ENCODE measurements at places on chromosomes 12 and 14. TPM values are rescaled to one million over a fixed set of nuclear protein-coding genes. Genes with fewer than 3 reads are reported as not detected.

The PIP4P1 gene
- 48.4 TPM for total RNA-seq

The TMTC2 gene
- 40.4 TPM for total RNA-seq

- peak; percentile 95 for DNase-seq
Measured at GRCh38 chr12:55996715-55997534, at the start of gene SUOX. SUOX (plus strand) TSS chr12:55997276; CDS start chr12:56002222, 4,946 bp downstream.

- DNase-seq: no peak
Measured at GRCh38 chr12:105876396-105876927, 262.3 kb downstream of the NUAK1 start.

DNA sequence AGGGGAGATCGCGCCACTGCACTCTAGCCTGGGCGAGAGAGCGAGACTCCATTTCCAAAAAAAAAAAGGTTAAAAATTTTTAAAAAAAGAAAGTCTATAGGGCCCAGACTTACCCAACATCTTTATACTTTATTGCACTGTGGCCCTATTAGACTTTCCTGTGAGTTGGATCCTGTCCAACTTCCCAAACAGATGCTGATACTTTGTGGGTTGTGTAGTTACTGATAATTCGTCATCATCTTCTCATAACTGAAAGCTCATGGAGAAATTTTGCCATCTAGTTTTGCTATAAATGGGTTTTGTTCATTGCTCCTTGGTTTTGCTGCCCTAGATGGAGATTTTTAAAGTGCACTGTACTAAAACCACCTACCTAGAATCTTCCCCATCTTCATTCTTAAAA lies 31.1 kb downstream of the APOBEC1 start:
- DNase-seq: no peak

The GUCY2C gene
- total RNA-seq: 73.8 TPM

DNA sequence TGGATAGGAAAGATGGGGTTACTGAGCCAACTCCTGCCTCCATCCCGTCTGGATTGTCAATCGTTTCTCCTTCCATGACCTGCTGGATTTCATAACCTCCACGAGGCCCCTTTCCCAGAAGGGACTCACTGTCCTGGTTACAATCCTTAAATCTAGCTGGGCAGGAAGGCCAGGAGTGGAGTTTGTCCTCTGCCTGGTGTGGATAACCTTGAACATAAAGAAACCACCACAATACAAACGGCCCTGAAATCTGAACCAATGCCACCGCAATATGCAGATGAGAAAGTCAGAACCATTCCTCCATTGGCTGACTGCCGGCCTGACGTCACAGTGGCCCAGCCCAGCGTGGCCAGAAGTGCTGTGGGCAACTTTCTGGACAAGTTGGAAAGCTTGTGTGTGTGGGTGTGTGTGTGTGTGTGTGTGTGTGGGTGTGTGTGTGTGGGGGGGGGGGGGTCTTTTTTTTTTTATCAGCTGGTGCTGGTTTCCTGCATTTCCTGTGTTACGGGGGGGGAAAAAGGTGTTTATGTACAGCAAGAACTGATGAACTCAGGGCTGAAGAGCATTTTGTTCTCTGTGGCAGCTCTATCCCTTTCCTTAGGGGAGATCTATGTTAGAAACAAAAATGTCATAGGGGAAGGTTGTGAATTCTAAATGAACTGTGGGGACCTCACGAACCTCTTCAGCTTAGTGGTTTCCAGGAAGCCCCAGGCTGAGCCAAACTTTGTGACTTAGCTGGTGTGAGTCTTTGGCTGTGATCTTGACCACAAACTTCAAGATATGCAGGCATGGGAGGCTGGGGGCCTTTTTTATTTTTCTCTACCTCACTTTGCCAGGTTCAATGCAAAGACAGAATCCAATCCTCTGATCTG lies 81.6 kb upstream of the MED13L start:
- DNase-seq: peak; percentile 83

DNA sequence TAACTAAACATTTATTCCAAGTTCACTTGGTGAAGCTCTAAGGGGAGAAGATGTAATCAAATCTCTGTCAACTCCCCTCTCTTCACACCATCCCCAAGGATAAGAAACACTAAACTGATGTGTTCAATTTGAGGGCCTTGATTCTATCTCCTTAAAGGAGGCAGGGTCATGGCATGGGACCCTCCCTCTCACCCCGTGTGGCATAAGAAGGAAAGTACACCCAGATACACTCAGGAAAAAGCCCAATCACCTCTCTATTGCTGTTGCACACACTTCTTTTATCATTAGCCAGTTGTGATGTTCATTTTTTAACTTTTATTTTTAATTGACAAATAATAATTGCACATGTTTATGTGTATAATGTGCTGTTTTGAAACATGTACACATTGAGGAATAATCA lies 35.1 kb downstream of the WASHC3 start:
- no peak for DNase-seq

DNA sequence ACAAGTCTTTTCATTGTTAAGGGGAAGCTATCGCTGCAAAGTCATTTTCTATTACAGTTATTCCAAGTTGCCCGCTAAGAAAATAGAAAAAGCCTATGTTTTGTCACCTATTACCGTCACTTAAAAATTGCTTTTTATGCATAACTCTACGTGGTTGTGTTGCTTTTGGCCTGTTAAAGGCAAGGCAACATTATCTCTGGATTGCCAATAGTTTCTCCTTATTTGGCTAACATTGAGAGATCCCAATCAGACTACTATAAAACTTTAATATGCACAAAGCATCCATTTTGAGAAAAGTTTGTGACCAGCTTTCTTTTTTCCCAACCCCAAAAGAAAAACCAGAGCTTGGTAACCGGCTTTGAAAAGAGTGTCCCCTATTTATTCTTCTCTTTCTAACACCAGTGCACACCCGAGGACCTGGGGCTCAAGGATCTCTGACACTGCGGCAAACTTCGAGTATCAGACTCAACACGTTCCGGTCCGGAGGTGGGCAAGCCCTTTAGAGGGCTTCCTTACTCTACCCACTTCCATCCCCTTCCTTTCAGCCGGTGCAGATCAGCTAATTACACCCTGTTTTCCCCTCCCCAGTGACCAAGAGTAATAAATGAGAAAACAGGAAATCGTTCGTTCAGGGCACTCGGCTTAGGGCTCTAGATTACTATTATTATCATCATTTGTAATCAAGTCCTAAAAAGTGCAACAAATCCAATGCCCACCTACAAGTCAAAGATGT lies 1.2 kb downstream of the PPP1R12A start:
- DNase-seq: peak; percentile 29

GRCh38 chr12:18646286-18646890 lies 91.4 kb downstream of the PLCZ1 start:
- DNase-seq: no peak

The SLC8A3 gene
- total RNA-seq: 0.67 TPM

The RBP5 gene
- total RNA-seq: 3.8 TPM

GRCh38 chr12:45483571-45483970 lies 245.9 kb upstream of the ARID2 start:
- DNase-seq: no peak

The ZFHX2 gene
- 0.92 TPM for total RNA-seq

- DNase-seq: no peak
Measured at GRCh38 chr14:58562141-58562540, 75.6 kb upstream of the DACT1 start.

GRCh38 chr14:28483506-28483905 lies 283.1 kb upstream of the FOXG1 start:
- DNase-seq: no peak

GRCh38 chr14:52018252-52018651 lies 28.9 kb downstream of the RTRAF start:
- peak; percentile 53 for DNase-seq

GRCh38 chr14:91229743-91230200 lies 14.7 kb downstream of the GPR68 start:
- DNase-seq: peak; percentile 70

DNA sequence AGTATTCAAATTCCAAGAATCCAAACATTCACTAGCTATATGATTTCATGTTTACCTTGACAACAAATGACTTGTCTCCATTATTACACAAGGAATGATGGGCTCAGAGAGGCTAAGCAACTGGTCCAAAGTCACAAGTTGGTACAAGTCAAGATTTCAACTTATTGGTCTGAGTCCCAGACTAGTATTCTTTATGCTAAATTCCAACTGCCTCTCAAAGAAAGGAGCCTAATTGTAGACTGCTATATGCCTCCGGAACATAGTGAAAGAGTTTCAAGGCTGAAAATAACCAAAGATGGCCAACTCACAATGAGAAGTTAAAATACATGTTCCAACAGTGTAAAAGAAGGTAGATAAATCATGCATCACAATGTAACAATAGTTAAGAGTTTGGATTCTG lies 7.5 kb downstream of the BTG1 start:
- DNase-seq: no peak

The FAM161B gene
- 6.8 TPM for total RNA-seq

The SETD1B gene
- 23.8 TPM for total RNA-seq

The AQP6 gene
- not detected for total RNA-seq

DNA sequence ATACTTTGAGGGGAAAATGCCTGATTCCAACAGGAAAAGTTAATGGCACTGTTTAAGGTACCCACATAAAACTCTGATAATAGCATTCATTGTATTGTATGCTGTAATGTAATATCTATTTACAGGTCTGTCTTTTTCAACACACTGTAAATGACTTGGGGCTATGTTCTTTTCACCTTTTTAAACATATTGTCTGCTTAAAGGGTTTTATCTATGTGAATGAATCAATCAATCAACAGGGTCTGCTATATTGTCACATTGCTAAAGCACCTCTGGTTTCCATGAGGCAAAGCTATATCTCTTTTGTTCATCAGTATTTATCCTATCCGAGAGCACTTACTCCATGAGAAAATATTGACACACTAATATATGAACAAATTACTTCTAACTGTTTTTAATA lies 288.0 kb downstream of the SLC6A15 start:
- no peak for DNase-seq

DNA sequence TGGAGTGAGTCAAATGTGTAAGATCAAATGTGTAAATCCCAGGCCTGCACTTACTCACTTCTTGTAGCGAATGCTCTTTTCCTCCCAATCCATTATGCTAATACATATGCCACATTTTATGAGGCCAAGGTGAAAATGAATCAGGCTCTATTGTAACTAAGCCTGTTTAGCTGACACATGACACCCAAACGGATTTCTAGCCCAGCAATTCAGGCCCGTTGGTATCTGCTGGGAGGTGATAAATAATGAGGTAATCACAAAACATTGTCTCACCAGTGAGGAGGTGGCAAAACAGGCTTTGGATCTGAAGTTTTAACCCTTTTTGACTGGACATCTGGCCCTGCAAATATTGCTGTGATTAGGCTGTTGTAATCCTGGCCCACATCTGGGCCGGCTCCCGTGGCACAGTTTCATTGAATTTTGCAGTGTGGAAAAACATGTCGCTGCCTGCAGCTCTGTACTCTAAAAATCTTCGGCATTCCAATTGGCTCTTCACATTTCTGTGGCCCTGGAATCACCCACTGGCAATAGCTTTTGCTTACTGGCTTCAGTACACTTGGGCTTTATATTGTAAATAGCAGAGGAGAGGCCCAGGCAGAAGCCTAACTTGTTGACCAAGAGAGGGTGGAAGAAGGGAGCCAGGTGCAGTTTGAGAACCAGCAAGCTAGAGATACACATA lies 106.1 kb downstream of the PAX9 start:
- no peak for DNase-seq

DNA sequence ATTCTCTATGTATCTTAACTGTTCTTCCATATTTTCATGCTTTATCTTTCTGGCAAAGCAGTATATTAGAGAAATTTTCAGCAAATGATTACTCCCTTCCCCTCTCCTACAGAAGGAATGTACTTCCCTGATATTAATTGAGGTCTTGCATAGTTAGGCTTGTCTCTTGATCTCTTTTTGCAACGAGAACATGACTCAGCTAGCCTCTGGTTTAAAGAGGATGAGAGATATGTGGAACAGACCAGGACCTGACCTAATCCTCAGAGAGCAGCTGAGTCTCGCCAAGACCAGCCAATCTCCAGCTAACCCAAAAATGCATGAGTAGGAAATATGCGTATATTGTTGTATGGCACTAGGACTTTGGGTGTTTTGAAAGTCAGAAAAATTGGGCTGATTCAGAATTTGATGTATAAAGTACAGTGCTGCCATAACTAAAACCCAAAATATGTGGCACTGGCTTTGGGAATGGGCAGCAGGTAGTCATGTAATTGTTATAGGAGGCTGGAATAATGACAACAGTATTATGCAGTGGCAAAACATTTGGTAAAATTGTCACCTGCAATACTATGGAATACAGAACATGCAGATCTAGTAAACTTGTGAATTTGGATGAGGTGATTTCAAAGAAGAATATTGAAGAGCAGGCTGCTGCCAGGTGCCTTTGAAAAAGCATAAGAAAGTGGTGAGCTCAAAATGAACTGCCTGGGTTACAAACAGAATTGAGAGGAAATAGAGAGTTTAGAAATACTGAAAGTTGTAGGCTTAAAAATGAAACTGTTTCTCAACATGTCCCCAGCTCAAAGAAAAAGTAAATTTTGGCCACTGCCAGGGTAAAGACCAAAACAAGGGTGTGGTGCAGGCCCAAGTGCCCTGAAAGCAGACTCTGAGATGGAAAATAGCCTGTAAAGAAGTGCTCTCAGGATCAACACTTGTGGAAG lies 9.3 kb upstream of the USP15 start:
- no peak for DNase-seq

The LRFN5 gene
- total RNA-seq: 0.49 TPM

- peak; percentile 78 for DNase-seq
Measured at GRCh38 chr12:57138526-57139272, 8.7 kb downstream of the LRP1-AS start.

DNA sequence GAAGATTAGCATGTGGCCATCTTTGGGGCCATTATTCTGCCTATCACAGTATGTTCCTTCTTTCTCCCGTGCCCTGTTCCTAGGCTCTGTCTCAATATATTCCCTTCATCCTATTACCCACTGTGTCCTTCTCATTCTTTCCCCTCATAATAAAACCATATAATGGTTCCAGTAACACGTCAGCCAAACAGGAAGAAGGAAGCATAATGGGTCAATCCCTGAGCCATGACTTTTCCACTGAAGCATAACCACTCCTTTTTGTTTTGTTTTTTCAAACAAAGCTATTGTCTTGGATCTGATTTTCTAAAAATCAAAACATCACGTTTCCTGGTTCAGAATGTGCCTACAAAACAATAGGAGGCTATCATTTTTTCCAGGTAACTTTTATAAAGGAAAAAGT lies 21.3 kb upstream of the RHOJ start:
- no peak for DNase-seq

- DNase-seq: no peak
Measured at GRCh38 chr12:1656902-1657301, 27.9 kb downstream of the WNT5B start.

GRCh38 chr14:96038920-96039632 lies at the start of gene C14orf132:
C14orf132 (plus strand) TSS chr14:96039362; CDS start chr14:96039501, 139 bp downstream.
- peak; percentile 60 for DNase-seq

The IL22 gene
- total RNA-seq: not detected

- no peak for DNase-seq
Measured at GRCh38 chr14:101185073-101185835, 281.7 kb upstream of the RTL1 start.
